Right ventricle myocardium superior (tissue), 1 donor: ENCODE measurements at places on chromosomes 1 and 21. TPM values are rescaled to one million over a fixed set of nuclear protein-coding genes. Genes with fewer than 3 reads are reported as not detected.

GRCh38 chr1:168084396-168085231 is 52.1 kb downstream of the GPR161 start:
- peak; percentile 85 for DNase-seq

DNA sequence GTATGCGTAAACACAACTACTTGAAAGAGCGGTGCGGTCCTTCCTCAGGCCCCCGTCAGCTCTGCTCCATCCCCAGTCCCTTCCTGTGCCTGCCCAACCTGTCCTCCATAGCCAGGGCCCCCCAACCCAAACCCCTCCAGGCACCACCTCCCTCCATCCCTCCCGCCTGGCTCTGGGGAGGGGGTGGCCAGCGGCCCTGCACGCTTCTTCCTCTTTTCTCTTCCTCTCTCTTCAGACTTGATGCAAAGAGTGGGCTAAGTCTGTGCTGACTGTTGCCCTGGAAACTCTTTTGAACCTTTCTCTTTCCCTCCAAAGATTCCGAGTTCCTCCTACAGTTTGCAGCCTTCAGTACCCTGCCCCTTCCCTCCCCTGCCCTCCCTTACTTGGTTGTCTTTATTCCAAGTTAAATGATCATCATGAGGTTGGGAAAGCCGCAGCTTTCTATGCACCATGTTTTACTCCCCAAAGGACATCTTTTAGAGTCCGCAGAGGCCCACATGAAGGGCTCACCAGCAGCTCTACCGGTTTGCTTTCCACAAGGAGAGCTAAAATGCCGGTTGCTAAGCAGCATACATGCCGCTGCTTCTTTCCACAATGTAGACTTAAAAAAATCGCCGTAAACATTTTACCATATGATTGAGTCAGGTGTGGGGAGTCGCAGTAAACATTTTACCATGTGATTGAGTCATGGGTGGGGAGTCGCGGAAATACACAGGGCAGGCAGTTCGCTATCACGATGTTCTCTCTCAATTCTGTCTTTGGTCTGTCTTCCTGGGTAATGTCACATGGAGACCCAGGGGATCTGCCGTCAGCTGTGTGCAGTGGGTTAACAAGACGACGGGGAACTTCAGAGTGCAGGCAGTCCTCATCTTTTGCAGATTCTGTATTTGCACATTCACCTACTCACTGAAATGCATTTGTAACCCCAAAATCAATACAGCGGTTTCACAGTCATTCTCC is 525.3 kb downstream of the KIF26B start:
- no peak for DNase-seq

DNA sequence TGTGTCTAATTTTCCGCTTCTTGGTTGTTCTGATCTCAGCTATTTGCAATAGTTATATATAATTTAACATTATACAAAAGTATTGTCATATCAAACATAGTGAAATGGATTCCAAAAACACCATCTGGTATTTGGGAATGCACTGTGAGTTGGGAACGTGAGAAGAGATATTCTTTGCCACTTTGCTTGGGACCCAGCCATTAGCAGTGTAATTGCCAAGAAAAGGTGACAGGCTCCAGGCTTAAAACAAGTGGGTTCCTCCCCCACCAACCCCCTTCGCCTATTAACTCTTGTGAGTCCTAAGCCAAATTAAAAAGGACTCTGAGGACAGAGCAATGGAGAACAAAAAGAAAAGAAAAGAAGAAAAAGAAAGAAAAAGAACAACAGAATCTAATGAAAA is 186.7 kb upstream of the NFIA start:
- DNase-seq = no peak

DNA sequence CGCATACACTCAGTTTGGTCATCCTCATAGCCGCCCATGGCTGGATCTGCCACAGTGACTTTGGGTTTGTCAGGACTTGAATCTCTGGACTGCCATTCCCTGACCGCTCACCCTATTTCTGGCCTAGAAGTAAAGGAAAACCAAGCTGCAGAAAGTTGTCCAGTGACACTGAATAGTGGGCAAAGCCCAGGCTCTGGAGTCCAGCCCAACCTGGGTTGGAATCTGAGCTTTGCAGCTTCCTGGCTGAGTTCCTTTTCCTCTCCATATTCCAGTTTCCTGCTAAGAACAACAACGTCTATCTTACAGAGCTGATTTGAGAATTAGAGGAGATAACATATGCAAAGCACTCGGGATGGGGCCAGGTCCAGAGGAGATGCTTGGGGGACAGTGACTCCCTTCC is 15.6 kb upstream of the EIF4G3 start:
- DNase-seq = no peak

DNA sequence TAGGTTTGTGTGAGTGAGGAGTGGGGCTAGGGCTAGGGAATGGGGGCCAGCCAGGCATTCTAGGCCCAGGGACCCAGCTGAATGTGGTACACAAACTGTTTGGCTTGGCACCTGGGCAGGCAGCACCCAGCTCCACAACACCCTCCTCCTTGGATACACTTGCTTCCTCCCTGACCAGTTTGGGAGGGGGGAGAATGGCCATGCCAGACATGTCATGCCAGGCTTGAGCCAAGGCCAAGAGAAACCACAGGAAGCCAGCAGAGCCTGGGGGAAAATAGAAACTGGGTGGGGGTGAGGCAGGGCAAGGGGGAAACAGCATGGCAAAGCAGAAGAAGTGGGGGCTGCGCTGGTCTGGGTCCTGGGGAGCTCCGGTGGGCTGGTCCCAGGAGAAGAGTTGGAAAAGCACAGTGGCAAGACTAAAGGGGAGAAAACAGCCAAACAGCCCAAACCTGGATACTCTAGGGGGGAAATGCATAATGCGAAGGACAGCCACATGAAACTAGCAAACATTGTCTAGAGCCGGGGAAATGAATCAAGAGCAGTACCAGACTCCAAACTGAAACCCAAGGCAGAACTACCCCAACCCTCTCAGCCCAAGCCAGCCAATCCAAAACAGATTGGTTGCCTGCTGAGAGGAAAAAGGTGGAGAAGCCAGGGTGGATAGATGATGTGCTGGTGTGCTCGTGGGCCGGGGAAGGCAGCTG is 47.9 kb downstream of the LGR6 start:
- no peak for DNase-seq

GRCh38 chr1:15001317-15001915 is 152.1 kb upstream of the TMEM51 start:
- no peak for DNase-seq

GRCh38 chr1:37994886-37995566 is 5.2 kb upstream of the SF3A3 start:
- no peak for DNase-seq

GRCh38 chr1:47725511-47725991 is 271.6 kb downstream of the TRABD2B start:
- DNase-seq = no peak

- DNase-seq = no peak
Measured at GRCh38 chr1:109501644-109502363, 7.7 kb downstream of the AMIGO1 start.

The FAM72C gene
- total RNA-seq = not detected

The SLC27A3 gene
- 12.0 TPM for total RNA-seq

The FCGR1A gene
- 0.46 TPM for total RNA-seq

DNA sequence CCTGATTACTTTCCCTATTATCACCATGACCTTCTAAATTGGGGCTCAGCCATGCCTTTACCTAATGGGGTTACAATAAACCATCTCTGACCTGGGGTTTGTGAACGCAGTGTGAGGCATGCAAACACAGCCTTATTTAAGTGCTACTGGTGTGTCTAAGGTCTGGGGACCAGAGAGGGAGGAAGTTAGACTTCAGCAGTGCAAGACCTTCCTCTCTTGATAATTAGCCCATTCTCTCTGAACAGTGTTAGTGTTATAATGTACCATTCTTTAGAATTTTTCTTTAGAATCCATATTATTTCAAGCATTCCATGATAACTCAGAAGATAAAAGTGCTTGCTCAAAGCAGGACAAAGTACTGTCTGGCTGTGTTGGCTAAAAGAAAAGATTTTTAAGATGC is 10.5 kb upstream of the LRRC8D start:
- no peak for DNase-seq

The ALPL gene
- total RNA-seq = 9.4 TPM

The MPZ gene
- 4.8 TPM for total RNA-seq

DNA sequence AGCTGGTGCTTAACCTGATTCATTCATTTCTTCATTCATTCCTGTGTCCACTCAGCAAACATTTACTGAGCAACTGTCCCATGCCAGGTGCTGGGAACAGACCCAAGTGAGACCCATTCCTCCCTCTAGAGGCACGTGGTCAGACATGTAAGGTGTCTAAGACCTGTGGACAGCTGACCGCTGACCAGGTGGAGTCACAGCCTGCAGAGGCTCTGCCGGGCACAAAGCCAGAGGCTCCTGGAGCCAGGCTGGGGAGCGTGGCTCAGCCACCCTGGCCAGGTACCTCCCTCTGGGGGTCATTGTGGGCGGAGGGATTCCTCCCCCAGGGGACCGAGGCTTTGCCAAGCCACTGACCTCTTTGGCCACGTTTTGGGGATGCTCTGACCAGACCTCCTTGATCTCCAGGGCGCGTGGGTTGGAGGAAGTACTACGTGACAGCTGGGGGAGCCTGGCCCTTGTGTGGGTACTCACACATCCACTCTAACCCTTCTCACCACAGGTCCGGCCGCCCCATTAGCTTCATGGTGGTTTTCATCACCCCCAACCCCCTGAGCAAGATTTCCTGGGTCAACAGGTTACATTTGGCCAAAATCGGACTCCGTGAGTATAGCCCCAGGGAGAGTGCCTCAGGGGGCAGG is 100.3 kb downstream of the ARHGEF10L start:
- DNase-seq = no peak

The FALEC gene
- not detected for total RNA-seq

- DNase-seq = no peak
Measured at GRCh38 chr1:246271516-246271915, 235.6 kb downstream of the SMYD3 start.

The FMO4 gene
- total RNA-seq = 3.8 TPM

GRCh38 chr1:220271706-220272046 is 577 bp downstream of the RAB3GAP2 start:
- no peak for DNase-seq

DNA sequence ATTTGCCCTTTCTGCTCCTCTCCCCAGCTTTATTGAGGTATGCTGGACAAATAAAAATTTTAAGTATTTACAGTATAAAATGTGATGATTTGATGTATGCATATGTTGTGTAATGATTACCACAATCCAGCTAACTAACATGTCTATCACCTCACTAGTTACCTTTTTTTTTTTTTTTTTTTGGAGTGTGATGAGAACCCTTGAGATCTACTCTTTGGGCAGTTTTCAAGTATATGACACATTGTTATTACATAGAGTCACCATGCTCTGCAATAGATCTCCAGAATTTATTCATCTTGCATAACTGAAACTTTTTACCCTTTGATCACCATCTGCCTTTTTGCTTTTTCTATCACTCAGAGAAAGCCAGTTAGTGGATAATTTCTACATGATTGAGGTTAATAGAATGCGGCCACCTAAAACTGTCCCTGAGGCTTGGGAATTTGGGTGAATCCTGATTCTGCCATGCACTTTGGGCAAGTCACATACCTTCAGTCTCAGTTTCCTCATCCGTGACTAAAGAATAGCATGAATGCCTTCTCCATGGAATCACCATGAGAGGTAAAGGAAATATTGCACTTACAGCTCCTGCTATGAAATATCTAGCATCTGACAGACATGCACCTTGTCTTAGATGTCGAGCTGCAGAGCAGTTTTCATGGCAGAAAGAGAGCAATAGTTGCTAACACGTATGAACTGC is 295.2 kb downstream of the DISC1 start:
- DNase-seq = no peak

DNA sequence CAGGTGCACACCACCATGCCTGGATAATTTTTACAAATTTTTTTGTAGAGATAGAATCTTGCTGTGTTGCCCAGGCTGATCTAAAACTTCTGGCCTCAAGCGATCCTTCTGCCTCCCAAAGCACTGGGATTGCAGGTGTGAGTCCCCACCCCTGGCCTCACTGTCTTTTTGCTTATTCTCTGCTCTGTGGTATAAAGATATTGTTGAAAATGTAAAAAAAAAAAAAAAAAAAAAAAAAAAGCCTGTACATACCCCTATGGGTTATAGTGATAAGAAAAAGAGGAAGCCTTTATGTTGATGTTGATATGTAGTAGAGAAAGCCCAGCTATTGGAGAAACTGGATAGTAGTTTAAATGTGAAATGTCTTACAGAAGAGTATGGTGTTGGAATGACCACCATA is 125.8 kb downstream of the XPR1 start:
- DNase-seq = no peak

- no peak for DNase-seq
Measured at GRCh38 chr1:200310824-200311223, 99.0 kb downstream of the ZNF281 start.

DNA sequence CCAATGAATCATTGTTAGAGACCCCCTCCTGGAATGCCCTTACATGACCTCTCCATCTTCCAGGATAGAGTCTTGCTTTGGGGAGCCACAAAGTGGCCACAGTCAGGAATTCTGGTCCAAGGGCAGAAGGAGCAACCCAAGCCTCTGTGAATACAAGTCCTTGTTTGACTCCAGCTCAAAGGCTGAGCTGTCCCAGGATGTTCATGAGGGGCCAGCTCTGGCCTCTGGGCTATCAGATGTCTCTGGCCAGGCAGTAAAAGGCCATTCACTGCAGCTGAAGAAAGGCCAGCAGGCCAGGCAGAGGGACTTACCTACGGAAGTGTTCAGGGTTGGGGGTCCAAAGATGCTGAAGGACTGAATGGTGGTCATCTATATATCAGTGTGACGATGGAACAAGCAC is 98.3 kb upstream of the IPO9 start:
- DNase-seq = no peak
